ENCODE measurements at places on chromosomes 6 and 20.

DNA sequence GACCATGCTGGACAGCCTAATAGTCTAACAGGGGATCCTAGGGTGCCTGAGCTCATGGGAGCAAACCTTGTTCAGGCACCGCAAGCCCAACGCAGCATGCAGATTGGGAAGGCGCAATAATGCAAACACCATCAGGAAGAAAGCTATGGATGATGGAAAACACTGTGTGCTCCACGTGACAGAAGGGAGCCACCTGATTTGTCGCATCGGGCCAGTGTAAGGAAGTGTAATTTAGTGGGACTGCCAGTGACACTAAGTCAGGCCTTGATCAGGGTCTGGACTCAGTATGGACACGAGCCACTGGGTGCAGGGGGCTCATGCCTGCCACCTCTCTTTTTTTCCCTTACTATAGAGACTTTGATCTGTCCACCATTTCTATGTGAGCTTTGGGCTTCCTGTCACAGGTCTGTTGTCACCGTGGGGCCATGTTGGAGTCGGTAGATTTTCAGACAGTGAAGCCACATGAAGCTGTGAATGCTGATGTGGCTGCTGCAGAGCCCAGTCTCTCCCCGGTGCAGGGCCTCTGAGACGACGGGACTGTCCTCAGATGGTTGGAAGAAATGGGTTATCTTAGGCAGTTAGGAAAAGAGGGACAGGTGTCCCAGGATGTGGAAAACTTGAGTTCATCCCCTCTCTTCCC, 74.2 kb upstream of the AGPAT4 start:
- no peak for DNase-seq

GRCh38 chr6:41021832-41022231, 17.2 kb downstream of the UNC5CL start:
- DNase-seq = no peak

DNA sequence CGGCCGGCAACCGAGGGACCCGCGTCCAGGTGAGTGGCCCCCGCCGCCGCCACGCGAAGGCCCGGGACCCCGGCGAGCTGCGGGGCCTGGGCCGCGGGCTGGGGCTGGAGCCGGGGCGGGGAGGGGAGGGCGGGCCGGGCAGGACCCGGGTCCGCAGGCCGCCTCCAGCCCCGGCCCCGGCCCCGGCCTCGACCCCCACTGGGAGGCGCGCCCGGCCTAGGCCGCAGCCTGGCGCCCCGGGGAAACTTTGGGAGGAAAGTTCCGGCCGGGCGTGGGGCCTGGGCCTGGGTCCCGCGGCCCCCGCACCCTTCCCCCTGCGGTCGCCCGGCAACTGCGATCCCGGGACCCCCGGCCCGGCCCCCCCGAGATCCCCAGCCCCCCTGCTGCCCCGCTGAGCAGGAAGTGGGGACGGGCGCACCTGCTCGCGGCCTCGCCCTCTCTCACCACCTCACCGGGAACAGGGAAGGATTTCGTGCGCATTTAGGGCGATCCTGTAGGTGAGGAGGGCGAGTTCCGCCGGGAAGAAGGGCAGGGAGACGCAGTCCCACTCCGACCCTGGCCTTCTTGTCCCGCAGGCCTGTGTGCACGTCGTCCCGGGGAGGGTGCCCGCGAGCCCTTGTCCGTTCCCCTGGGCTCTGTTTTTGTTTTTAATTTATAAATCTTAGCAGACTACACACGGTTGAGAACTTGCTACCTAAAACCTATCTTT, 402 bp downstream of the OSBPL2 start:
- DNase-seq = no peak

DNA sequence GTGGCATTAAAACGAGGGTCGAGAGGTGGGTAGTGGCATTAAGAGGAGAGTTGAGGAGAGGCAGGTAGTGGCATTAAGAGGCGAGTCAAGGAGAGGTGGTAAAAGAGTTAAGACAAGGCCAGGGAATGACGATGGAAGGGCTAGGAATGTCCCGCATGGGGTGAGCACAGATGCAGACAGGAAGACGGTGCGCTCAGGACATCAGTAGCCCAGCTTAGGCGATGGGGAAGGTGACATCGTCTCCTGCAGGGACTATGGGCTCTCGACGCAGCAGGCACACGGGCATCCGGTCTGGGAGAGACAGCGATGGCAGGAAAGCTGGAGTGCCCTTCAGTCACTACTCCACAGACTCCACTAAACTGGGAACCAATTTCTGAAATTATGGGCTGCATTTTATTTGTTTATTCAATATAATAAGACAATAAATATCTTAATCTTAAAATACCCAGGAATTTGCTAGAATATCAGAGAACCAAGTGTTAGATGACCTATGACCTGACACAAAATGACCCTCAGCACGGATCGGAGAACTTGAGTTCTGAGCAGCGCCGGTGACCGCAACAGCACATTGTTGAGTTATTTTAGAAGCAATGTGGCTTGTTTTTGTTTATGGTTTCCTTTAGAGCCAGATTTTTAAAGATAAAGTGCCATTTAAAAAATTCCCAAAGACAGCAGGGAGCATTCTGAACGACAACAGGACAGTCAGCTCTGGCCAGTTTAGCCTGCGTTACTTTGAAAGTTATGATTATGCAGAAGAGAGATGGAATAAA, 177.7 kb downstream of the SMOC2 start:
- DNase-seq = no peak

GRCh38 chr20:60729135-60729900, 522.7 kb upstream of the CDH4 start:
- no peak for DNase-seq

- no peak for DNase-seq
These were observed 488.8 kb downstream of the TENT5A start for GRCh38 chr6:81263531-81264168.

GRCh38 chr20:23268792-23269354, 81.7 kb upstream of the NXT1 start:
- DNase-seq = no peak

- DNase-seq = no peak
These were observed 136.4 kb upstream of the KCNG1 start for GRCh38 chr20:51159303-51159702.

GRCh38 chr6:42392833-42393232, 58.9 kb downstream of the TRERF1 start:
- no peak for DNase-seq

GRCh38 chr20:25461786-25462545, 54.5 kb downstream of the GINS1 start:
- no peak for DNase-seq

DNA sequence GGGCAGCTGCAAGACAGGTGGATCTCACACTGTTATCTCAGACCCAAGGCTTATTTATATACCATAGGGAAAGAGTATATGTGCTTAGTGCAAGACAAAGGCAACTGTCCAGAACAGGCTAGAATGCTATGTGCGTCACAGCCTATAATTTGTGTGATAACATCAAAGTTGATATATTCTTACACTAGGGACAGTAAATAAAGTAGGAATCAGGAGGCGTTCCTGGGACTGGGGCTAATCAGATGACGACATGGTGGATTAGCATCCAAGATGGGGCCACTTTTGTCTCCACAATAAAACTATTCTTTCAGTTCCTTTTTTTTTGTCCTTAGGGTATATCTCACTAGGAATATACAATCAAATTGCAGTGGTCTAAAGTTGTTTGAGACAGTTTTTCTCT, 54.9 kb upstream of the IER3 start:
- DNase-seq = no peak

DNA sequence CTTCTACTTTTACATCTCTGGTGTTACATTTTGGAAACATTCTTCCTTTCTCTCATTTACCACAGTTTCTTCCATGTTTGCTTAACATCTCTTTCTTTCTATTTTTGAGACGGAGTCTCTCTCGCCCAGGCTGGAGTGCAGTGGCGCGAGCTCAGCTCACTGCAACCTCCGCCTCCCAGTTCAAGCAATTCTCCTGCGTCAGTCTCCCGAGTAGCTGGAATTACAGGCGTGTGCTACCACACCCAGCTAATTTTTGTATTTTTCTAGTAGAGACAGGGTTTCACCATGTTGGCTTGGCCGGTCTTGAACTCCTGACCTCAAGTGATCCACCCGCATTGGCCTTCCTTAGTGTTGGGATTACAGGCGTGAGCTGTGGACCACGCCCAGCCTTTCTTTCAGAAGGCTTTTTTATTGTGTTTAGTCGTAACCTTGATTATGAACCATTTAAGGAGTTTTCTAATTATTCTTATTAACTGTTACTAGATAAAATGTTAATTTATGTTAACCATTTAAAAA, 27.8 kb downstream of the MAP3K4 start:
- DNase-seq = no peak

- no peak for DNase-seq
These were observed 21.8 kb downstream of the ULBP1 start for GRCh38 chr6:149985481-149985937.

- no peak for DNase-seq
These were observed 491.3 kb downstream of the MAFB start for GRCh38 chr20:40197691-40198090.
